ENCODE measurements at places on chromosomes 12 and 14.

GRCh38 chr14:95196268-95196667 lies 38.9 kb upstream of the DICER1 start:
- DNase-seq, result peak; percentile 70

- DNase-seq, result no peak
Observed at GRCh38 chr12:1348606-1349005, 245.8 kb downstream of the FBXL14 start.

DNA sequence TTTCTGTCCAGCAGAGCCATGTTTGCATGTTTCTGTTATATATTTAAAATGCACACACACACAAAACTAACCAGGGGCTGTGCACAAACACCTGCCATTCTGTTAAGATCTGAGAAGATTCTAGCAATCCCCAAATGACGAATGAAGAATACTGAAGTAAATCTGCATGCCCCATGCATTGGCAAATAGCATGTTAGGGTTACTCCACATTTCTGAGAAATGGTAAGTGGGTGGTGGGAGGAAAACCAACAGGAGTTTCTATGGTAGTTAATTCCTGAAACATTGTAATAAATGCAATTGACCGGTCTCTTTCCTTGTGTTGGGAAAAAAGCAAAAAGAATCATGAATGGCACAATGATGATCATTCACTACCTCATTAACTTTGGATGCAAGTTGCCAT lies 318.0 kb downstream of the BCAT1 start:
- no peak for DNase-seq

DNA sequence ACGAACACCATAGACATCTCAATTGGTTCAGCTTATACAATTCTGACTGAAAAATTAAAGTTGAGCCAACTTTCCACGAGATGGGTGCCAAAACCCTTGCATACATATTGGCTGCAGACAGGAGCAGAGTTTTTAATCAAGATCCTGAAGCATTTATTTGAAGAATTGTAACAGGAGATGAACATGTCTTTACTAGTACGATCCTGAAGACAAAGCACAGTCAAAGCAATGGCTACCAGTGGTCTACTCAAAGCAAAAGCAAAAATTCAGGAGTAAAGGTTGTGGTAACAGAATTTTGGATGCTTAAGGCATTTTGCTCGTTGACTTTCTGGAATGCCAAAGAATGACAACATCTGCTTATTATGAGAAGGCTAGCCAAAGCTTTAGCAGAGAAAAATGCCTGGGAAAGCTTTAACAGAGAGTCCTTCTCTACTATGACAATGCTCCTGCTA lies 20.7 kb downstream of the ZDHHC17 start:
- no peak for DNase-seq

- DNase-seq, result no peak
Observed at GRCh38 chr14:95838862-95839261, 37.8 kb upstream of the TUNAR start.

DNA sequence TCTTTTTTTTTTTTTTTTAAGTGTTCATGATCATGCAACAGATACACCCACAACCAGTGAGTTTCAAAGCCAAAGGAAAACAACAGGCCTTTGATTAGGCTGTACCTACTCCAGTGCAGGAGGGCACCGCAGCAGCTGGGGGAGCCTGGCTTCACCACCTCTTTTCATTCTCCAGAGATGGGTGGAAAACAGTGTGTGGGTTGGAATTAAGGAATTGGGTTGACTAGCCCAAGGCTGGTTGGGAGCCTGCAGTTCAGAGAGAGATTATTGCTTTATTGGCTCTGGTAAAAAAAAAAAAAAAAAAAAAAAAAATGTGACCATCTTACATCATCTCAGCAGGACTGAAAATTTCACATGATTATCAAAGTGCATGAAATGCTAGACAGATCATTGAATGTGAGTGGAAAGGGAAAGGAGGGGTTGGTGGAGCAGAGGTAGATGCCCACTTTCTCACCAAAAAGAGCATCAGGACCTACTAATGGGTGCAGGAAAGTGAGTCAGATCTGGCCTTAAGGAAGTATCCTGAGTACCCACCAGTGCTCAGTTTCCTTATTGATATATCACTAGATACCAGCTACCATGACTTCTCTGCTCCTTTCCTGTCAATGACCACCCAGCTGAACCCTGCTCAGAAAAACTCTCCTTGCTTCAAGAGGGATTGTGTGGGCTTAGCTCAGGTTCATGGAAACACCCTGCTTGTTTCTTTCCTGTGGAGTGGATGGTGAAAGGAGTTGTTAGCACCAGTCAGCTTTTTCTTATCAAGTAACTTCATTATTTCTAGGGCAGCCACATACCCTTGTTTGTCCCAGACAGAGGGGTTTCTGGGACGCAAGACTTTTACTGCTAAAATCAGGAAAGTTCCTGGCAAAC lies 54.8 kb upstream of the DYRK2 start:
- no peak for DNase-seq

- DNase-seq, result no peak
Observed at GRCh38 chr12:75571204-75571603, 59.8 kb upstream of the KRR1 start.

DNA sequence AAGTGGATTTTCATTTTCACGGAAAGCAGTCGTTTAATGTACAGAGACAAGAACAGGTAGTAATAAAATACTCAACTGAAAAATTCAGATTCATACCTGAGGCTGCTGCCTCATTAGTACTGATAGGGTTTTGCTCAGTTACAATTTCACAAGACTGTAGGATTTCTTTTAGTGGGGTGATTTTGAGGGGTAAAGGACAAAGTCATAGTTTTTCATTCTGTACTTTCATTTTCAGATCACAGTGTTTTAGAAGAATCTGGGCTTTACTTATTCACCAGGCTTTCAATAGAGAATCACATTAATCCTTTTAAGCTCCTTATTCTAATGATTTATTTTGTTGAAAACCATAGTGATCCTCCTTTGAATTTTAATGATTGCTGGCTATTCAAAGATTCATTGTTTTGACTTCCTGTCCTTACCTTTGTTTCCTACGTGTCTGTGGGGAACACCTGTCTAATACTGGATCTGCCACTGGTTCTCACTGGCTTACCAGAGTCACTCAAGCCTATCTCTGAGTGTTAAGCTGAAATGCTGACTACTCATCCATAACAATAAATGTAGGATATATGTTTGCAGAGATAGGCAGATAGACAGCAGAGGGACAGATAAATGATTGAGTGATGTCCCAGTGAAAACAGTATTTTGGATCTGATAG lies 243.8 kb upstream of the NPAS3 start:
- DNase-seq, result no peak

GRCh38 chr12:67873355-67873754 lies 115.9 kb upstream of the IFNG-AS1 start:
- DNase-seq, result no peak

DNA sequence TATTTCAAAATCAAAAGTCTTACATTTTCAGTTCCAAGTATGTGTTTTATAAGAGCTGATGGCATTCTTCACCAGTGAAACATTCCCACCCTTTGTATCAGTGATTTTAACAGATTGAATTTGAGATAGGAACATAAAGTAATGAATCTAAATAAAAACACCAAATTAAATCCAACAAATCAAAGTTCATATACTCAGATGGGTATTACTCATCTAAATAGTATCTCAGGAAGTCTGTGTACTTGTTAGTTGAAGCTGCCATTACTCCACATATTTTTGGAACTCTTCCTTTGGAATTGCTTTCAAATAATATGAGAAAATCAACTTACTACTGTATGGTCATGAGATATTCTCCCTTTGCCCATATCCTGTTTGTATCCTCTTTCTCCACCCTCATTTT lies 89.1 kb downstream of the MIA2 start:
- DNase-seq, result no peak

DNA sequence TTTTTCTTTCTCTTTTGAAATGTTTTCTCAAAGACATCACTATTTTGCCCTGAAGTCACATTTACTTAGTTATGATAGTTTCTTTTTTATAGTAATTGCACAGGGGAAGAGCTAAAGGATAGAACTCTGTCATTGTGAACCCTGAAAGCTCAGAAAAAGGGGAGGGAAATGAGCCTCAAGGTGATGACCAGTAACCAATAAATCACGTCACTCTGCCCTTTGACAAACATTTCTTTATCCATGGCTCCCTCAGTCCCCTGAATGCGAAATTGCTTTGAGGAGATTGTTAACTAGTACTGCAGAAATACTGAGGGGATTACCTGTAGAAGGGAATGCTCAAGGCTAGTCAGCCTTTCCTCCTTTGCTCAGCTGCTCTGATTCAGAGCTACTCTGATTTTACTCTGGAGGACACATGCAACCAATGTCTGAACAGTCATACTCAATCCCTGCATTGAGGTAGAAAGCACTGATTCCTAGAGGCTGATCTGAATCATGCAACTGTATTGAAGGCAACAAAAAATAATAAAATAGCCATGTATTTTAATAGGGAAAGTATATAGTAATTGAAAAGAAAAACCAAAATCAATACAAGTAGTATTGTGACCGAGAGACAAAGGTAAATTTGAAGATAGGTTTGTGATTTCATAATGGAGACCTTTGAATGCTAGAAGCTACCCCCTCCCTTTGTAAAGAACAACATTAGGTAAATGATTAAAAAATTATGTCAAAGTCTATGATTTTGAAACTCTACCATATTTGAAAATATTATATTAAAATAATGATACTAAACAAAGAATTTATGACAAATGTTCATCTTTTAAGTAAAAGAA lies 24.7 kb downstream of the SLCO1B1 start:
- peak; percentile 4 for DNase-seq

- DNase-seq, result no peak
Observed at GRCh38 chr14:23174296-23175184, 8.9 kb downstream of the SLC7A8 start.

DNA sequence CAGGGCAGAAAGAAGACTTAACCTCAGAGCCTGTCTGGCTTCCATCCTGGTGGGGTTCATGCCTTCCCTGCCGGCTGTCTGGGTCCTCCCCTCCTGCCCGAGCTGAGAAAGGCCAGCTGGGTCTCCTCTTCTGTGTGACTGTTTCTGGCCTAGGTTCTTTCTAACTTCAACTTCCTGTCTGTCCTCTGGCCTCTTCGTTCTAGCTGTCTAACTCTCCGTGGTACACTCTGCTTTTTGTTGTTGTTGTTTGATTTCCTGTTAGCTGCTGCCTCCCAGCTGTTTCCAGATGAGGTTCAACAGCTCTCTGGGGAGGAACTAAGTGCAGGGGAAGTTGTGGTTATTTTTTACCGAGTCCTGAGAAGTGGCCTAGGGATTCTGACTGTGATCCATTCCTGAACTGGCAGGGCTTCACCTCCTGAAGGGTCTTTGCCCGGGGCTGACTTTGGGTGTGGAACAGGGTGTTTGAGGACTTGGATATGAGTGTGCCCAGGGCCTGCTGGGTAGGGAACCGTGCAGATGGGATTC lies 3.2 kb downstream of the MLXIP start:
- DNase-seq, result no peak

DNA sequence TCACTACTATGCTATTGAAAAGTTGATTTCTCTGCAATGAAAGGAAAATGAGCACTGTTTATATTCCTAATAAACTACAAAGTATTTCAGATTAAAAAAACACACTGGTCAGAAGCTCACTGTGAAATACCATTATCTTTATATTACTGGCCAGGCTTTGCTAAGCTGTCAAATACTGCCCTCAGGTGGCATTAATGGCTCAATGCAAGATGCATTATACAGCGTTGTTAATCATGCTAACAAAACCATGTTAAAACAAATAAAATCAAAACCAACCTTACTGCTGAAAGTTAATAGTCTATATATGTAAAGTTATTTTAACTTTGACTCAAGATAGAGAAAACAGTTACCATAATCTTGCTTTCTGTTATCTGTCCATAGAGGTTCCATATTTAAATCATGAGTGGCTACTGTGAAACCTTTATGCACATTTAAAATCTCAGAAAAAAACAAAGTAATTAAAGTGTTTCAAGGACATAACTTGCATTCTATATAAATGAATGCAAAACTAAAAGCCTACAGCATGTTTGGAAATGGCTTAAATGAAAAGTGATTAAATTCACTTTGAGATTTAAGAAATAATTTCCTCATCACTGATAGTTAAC lies 121.7 kb downstream of the RALGAPA1 start:
- DNase-seq, result peak; percentile 10

DNA sequence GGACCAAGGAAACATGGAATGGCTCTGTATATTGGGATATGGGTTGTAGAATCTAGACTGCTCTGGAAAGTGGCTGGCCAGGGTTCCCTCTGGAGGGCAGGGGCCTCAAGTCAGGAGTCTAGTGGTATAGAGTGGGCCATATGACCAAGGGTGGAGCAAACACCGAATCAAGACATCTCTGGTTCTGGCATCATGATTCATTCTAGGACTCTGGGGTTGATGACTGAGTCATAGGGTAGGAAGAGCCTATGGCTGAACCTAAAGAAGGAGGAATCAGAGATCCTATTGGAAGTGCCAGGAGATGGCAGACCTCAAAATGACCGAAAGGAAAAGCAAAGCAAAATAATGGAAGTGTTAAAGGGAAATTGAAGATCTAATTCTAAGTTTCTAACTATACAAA lies 356.4 kb upstream of the PRICKLE1 start:
- DNase-seq, result no peak

- no peak for DNase-seq
Observed at GRCh38 chr12:11577658-11578260, 71.7 kb upstream of the ETV6 start.

DNA sequence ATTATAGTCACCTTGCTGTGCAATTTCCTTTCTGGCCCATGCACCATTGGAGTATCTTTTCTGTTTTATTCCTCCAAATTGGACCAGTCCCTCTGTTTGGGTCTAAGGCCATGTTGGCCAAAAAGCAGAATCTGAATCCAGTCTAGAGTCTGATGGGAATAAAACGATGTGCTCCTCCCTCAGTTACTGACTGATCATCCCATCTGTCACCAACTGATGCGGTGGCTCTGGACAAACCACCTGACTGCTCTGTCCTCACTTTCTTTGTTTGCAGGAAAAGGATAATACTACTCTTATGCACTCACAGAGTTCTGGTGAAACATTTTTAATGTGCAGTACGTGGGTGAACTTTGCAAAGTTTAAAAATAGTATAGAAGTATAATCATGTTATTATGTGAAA lies 120.2 kb upstream of the HIF1A start:
- no peak for DNase-seq

DNA sequence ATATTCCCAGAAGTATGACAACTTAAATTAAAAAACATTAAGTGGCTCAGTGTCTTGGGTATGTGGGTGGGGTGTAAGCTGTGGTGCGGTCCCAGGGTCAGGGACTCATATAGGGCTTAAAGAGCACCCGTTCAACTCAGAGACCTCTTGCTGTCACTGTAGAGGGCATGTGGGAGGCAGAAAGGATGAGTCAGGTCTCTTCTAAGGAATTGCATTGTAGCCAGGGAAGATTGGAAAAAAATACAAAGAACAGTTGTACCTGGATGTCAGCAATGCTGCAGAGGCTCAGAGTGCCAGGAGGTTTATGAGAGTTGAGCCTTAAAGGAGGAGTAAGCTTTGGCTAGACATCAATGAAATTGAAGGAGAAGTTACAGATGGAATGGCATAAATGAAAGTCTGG lies 104.1 kb downstream of the MYRFL start:
- no peak for DNase-seq

DNA sequence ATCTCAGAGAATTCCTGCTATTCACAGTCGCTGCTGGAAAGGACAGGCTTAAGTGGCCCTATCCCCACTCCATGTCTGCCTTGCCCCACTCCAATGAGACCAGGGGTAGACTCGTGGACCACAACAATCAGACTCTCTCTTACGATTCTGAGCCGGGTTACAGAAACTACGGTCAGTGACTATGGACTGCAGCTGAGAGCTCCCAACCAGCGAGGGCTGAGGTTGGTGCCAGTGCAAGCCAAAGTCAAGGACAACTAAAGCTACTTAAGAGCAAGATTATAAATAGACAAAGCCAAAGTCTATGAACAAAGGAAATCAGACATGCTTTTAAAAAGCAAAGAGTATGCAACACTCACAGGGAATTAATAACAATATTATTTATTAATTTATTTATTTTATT lies 18.3 kb upstream of the AMIGO2 start:
- no peak for DNase-seq

GRCh38 chr12:49428793-49429192 lies 61.5 kb downstream of the SPATS2 start:
- peak; percentile 15 for DNase-seq
